ENCODE measurements at places on chromosomes 3 and 15.

DNA sequence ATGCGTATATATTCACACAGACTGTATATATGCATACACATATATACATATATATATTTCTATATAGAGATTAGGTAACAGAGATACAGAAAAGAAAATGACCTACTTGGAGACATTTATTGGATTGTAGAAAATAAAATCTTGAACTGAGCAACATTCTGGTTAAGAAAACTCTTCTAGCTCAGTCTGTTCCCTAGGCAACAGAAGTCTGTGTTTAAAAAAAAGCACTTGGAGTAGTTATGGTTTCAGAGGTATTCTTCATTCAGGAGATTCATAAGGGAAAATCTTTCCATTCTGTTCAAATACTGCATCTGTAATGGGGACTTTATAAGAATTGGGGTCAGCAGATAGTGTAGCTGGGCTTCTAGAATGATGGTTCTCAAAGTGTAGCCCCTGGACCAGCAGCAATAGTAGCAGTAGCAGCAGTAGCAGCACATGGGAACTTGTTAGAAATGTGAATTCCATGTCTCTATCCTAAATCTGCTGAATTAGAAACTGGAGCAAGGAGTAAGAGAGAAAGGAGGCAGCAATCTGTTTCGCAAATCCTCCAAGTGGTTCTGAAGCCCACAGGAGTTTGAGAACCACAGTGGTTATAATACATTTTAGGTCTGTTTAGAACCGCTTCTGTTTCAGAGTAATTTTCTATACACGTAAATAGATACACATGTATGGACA is 112.8 kb upstream of the TMEM108 start:
- no peak for DNase-seq

GRCh38 chr3:136869282-136869681 is 7.3 kb downstream of the NCK1 start:
- DNase-seq, result no peak

- no peak for DNase-seq
Observed at GRCh38 chr3:37862219-37862902, 681 bp downstream of the CTDSPL start.

DNA sequence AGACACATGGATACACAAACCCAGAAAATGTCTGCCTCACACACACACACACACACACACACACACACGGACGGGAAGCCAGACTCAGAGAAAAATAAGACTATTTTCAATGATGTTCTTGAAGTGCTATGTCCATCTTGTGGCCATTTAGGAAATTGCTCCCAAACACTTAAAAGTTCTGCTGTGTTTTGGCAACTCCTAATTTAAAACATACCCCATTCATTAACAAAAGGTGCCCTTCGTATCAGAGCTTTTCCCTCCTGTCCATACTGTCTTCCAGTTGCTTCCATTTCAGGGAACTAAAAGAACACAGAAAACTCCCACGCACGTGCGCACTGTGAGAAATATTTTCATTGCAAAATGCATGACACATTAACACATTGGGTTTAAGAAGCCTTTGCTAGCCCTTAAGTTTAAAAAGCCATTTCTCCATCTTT is 44.6 kb downstream of the SLC12A1 start:
- no peak for DNase-seq

DNA sequence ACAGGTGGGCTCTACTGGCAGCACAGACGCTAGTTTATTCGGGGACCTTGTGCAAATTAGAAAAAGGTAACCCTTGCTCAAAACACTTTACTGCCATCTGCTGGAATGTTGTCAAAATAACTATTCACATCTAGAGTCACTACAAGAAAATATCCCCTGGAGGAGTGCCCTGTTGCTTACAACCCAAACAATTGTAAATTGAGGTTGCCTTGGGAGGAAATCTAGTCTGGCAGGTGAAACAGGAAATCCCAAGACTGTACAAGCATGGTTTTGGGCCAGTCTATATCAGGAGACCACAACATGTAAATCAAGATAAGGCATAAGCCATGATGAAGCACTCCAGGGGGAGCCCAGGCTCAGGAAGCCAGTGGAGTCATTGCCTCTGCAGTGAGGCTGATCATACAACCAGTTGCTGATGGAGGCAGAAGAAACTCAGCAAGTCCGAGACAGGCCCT is 136.8 kb upstream of the ACP3 start:
- DNase-seq, result no peak

DNA sequence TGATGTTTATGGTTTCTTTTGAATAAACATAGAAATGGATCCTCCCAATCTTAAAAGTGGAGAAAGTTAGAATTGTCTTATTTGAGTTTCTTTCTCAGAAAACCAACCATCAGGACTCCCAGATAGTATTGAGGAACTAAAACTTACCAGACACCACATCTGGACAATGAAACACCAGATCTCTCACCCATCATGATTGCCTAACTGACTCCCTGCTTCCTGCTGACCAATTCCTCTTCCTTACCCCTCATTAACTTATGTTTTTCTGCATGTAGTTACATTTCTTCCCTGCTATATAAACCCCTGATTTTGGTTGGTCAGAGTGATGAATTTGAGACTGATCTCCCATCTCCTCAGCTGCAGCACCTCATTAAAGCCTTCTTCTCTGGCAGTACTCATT is 242.0 kb upstream of the SETMAR start:
- DNase-seq, result no peak

DNA sequence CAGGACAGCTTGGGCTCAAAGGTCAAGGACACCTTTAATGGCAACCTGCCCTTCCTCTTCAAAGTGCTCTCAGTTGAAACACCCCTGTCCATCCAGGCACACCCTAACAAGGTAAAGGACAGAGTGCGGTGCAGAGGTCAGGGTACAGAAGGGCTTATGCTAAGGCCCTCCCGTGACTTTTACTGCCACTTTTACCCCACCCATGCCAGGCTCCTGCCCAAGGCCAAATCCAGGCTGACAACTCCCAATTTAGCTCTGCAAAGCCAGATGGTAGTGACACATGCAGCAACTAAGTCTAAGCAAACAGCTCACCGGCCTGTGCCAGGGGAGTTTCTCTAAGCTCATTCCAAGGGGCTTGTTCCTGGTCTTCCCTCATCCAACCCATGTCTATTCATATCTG is 1.6 kb downstream of the MPI start:
- DNase-seq, result no peak

DNA sequence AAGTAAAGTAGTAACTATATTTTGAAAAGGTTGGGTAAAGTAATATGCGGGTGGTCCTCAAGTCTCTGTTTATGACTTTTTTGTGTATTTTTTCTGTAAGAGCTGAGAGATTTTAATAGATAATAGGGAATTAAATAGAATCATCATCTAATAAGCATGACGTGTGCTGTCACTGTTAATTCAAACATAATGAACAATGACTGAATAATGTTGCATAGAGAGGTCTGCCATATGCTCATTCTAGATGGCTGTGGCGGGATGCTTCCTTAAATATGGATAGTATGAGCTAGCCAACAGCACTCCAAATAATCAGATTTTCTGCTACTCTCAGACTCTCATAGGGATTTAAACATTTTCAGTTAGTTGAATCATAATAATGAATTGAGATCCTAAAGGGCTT is 302.8 kb upstream of the RBMS3 start:
- no peak for DNase-seq

DNA sequence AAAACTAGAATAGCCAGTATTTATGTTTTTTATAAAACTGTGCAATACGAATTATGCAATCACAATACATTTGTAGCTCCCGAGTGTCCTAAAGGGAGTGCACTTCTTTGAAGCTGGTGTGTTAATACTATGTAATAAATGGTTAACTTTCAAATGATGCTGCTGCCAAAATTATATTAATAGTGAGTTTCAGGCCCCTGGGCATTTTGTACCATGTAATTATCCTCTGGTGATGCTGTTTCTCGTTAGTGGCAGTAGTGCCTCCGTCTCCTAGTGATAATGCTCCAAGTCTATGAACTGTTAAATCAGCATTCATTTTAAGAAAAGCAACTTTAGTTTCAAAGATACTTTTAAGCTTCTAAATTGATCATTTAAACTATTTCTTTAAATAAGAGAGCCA is 132.7 kb upstream of the BHLHE40 start:
- DNase-seq, result no peak

GRCh38 chr3:31252216-31253185 is 280.2 kb upstream of the STT3B start:
- DNase-seq, result no peak

DNA sequence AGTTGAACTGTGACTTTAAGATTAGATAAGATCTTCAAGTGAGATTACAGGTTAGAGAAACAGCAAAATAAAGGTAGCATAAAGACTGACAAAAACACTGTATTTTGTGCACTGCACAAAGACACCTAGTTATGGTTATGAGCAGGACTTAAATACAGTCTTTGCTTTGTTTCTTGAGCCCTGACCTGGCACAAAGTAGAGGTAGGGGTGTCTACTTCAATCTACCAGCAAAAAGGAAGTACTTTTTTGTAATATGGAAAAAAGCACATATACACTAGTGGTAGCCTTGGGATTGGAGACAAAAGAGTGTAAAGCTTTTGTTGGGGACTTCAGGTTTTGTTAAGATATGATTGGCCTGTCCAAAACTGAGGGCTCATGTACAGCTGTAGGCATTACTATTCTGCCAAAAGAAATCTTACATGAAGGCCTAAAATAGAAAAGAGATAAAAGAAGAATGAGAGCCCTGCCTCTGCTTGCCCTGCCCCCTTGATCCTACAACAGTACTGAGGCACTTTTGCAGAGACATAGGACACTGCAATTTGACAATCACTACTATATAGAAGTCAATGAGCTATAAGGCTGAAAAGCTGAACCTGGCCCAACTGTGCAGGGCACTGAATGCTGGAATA is 194.3 kb downstream of the CBLB start:
- no peak for DNase-seq

DNA sequence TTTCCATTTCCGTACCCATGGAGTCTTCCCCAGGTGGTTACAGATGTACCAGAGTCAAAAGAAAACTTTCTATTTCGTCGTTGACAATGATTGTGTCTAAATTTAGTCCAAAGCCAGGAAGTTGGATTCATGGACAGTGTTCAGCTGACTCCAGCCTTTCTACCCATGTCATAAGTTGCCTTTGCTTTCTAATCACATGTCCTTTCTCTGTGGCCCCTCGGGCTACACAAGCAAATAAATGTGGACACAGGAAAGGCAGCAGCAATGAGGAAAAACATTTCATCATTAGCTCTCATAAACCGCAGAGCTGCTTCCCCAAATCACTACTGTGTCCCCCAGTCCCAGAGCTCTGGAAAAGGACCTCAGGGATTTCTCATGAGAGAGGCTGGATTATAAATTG is 82.0 kb downstream of the USF3 start:
- no peak for DNase-seq

DNA sequence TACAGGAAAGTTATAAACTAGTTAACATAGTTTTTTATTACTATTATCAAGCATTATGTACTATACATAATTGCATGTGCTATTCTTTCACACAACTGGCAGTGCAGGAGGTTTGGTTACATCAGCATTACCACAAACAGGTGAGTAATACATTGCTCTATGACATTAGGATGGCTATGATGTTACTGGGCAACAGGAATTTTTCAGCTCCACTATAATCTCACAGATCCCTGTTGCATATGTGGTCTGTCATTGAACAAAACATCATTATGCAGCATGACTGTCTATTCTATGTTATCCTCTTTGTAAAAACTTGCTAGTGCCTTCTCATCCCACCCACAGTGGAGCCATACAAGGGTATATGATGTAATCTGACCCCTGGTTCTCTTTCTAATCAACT is 36.5 kb upstream of the PDZRN3 start:
- no peak for DNase-seq

DNA sequence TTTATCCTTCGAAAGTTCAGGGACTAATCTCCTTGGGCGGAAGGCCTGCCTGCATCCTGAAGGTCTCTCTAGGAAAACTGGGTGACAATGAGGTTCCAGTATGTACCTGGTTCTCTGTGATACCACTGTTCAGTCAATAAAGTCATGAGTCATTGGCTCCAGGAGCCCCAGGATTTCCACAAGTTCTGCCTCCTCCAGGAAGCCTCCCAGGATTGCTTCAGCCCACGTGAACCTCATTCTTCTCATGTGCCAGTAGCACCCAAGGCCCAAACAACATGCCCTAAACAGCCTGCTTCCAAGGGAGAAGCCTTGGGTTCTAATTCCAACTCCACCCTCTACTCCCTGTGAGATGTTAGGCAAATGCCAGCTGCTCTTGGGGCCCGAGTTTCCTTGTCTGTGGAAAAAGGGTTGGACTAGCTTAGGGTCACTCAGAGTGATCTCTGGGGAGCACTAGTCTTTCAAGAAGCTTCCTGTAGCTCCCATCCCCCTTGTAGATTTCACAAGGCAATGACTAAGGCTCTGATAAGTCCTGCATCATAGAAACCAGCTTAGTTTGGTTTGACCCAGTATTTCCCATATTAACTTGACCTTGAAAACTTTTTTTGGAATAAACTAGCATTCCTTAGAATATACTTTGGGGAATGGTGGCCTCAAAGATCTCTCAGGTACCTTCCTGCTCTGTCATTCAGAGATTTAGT is 118.3 kb upstream of the ATP2B2 start:
- DNase-seq, result no peak

DNA sequence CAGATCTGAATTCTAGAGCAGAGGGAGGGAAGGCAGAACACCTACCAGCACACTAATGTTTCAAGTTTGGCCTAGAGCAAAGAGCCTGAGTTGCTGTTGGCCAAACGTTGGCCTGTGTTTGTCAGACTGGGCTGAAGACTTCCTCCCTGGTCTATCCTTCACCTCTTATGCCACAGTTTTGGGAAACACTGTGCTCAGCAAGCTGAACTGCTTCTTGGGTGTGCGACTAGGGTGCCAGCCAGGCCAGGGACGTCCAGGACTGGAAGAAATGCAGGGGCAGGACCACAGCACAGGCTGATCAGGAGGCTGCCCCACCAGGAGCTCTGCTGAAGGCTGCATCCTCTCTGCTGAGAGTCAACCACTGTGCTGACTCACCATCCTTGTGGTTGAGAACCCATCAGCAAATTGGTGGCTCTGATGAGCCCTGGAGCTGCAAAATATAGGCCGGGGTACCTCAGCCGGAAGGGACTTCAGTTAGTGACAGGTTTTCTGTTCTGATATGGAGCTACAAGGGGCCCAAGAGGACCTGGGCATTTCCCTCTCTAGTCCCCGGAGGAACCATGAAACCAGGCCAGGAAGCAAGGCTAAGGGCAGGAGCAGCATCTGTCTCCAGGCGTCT is 131.6 kb upstream of the RASGRP1 start:
- peak; percentile 60 for DNase-seq

DNA sequence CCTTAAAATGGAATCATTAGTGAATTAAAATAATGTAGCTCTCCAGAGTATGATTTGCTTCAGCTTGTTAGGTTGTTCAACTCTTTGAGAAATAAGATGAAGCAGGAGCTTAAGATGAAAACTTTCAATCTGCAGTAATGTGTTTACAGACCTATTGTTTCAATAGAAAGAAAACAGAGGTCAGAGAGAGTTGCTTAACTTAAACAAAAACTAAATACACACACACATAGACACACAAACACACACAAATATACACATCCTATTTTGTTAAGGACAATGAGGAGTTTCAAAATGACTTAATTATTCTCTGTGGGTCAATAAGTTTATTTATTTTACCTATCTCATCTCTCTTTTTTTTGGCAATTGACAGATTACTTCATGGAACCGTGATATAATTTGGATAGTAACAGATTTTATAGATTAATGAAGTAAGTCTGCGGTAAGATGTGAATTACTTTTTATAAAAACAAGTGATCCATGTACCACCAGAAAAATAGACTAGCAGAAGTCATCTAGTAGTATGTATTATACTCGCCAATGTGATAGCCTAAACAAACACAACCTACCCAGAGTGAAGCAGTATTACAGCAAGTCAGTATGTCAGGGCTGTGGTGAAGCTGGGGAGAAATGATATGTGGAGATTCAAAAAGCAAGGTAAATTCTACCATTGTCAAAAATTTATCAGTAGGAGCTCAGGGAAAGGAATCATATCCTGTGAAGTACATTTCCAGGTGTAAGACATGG is 76.7 kb upstream of the DCBLD2 start:
- no peak for DNase-seq

GRCh38 chr15:53665930-53666329 is 93.5 kb downstream of the WDR72 start:
- DNase-seq, result no peak
